ENCODE measurements at places on chromosomes 5 and 9.

GRCh38 chr9:136059851-136060670, 35.0 kb downstream of the NACC2 start:
- DNase-seq = no peak

GRCh38 chr5:132206782-132207181, 20.9 kb downstream of the P4HA2 start:
- DNase-seq = no peak

- no peak for DNase-seq
Measured at GRCh38 chr5:6791031-6791430, 77.8 kb downstream of the TENT4A start.

GRCh38 chr9:100587375-100587774, 9.5 kb downstream of the CAVIN4 start:
- no peak for DNase-seq

DNA sequence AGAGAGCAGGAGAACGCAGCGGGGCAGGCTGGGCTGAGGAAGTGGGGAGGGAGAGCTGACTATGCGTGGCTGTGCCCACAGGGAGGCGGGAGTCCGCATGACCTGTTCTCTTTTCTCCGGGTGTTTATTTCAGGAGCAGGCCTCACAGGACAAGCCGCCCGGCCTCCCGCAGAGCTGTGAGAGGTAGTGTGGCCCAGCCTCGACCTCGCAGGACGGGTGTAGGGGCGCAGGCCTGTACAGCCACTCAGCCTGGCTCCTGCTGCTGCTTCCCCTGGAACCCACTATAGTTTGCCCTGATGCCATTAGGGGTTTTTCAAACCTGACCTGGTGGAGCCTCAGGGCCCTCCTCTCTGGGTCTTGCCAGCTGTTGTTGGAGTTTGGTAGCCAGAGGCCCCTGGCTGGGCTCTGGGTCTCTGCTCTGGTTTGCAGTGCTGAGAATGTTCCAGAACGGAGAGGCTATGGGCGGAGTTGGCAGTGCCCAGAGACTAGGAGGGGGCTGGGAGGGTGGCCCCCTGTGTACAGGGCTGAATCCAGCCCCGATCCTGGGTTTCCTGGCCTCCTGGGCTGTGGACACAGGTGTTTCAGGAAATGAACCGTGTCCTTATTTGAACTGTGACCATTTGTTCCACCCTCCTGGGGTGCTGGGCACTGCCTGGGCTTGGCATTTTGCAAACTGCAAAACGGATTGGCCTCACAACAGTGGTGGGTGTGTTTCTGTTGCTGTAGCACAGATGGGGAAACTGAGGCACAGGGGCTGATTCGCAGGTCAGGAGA, 78.8 kb downstream of the WNK2 start:
- no peak for DNase-seq

DNA sequence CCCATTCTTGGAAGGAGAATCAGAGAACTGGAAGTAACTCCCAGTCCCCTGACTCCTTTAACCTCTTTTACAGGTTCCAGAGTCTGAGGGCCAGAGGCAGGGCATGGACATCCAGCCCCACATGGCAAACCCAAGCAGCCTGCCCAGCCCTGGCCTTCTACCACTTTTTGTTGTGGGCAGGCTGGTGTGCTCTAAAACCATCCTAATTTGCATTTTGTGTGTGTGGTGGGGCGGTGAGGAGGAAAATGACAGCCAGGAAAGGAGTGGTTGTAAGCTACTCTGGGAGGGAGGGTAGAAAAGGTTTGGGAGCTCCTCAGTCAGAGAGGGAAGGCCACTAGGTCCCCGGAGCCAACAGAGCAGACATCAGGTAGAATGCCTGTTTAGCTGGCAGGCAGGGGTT, 90.6 kb downstream of the PSD2 start:
- no peak for DNase-seq

GRCh38 chr9:73152543-73152844, 829 bp downstream of the ANXA1 start:
- DNase-seq = no peak

DNA sequence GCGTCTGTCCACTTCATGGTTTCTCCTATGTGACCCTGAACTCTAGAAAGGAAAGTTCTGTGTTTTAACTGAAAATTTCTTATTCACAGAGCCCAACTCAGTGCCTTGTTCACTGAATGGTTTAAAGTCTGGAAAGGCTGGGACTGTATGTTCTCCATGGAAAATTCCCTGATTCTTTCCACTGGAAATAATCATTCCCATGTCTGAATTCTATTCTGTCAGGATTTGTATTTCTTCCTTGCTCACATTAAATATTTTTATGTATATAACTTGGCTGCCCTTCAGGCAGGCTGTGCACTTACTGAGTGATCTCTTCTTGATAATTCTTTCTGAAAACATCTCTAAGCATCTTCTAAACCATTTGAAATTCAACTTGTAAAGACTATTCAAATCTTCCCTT, 1126.9 kb upstream of the DMAC1 start:
- DNase-seq = no peak

- DNase-seq = no peak
Measured at GRCh38 chr9:126415741-126416370, 89.2 kb downstream of the MVB12B start.

DNA sequence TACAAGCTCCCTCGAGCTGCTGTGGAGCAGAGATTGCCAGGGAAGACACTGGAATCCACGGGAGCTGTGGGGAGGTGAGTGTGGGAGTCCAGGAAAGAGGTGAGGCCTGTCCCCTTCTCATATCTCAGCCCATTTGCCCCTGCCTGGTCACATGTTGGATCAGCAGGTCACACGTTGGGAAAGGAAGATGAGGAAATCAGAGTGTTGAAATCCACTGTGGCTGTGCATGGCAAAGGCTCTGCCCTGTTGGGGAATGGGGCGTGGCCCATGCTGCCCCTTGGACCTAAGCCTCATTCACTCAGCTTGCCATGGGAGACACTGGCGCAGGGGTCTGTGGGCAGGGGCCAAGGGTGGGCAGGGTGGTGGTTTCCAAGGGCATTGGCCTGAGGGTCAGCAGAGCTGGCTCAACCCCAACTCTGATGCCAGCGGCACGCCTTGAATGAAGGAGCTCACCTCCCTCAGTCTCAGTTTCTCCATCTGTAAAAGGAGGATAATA, 85.4 kb upstream of the CPEB4 start:
- DNase-seq = no peak

All from CD4-positive, alpha-beta T cell treated with Interleukin-2 at 100 ng/mL for 4 hours (primary cell).